ENCODE measurements at places on chromosomes 11 and 22.

- no peak for DNase-seq
Measured at GRCh38 chr11:115759622-115760460, 255.6 kb upstream of the CADM1 start.

GRCh38 chr11:120236169-120237107 is 3.5 kb upstream of the POU2F3 start:
- DNase-seq, result no peak

DNA sequence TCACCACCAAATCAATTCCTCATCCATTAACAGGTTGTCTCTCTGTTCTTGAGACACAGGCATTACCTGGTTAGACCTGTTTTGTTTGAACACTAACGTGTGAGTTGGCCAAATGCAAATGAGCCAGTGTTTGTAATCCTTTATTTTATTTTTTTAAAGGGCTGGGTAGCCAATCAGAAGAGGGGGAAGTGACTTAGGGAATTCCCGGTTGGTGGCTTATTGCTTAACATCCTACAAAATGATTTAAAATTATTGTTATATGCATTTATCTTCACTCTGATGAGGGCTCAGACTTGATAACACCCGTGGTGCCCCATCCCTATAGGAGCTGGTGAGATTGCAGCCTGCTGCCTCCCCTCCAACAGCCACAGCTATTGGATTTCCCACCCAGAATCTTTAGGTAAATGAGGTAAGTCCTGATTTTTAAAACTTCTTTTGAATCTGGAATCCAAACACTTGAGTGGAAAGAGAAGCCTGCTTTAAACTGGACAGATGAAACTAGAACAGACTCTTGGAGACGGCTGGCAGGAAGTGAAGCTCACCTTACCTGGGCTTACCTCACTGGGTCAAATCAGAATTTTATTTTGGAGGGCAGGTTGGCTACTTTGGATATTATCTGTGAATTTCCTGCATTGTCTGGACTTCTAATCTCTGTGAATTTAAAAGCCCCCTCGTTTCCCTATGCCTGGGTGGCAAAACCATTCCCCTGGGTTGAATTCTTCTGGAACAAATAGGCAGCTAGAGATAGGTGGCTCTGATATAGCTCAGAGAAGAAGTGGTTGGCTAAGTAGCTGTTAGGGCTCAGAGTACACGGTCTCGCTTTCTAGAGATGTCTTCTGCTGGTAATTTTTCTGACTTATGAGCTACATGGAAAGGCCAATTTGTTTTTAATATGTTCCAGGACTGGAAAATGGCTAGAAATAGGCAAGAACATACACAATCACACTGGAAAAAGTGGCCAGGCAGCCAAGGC is at the start of gene EHF:
Gene EHF (plus strand): TSS at position 274 of the 973 bp plus-strand sequence. CDS start 21,538 bp downstream, outside the sequence.
- no peak for DNase-seq

GRCh38 chr11:93279851-93280347 is 50.6 kb upstream of the DEUP1 start:
- DNase-seq, result no peak

- peak; percentile 81 for DNase-seq
Measured at GRCh38 chr22:23306438-23306921, 126.2 kb downstream of the BCR start.

DNA sequence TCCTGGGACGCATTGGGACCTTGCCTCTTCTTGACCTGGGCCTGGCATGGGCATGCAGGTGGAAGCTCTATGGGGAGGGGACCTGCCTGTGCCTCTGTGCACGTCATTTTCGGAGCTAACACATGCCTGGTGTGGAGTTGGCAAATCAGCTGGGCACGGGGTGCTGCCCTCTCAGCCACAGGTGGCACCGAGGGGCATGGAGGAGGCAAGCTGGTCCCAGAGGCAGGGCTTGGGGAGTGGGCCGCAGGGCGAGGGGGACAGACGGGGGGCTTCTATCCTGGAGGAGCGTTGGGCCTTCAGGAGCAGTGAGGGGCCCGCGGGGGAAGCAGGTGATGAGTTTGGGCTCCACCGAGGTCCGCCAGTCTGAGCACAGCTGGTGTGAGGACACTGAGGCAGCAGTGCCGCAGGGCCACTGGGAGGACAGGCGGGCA is 362.0 kb downstream of the TBC1D22A start:
- DNase-seq, result no peak

- no peak for DNase-seq
Measured at GRCh38 chr22:37137131-37137530, 12.6 kb downstream of the IL2RB start.

DNA sequence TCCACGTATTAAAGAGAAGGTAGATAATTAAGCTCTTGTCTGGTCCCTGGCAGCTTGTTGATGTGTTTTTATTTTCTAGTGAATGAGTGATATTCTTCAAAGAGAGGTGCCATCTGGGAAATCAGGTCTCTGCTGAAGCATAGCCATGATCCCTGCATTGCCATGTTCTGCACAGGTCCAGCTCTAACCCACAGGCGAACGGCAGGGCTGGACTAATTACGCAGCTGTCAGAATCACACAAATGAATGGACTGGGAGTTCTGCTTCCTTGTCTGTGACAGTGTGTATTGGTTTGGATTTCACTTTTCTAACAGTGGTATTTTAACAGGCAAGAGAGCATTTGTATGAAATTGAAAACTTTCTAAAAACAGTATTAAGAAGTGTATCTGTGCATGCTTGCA is 235.6 kb downstream of the FAT3 start:
- no peak for DNase-seq

DNA sequence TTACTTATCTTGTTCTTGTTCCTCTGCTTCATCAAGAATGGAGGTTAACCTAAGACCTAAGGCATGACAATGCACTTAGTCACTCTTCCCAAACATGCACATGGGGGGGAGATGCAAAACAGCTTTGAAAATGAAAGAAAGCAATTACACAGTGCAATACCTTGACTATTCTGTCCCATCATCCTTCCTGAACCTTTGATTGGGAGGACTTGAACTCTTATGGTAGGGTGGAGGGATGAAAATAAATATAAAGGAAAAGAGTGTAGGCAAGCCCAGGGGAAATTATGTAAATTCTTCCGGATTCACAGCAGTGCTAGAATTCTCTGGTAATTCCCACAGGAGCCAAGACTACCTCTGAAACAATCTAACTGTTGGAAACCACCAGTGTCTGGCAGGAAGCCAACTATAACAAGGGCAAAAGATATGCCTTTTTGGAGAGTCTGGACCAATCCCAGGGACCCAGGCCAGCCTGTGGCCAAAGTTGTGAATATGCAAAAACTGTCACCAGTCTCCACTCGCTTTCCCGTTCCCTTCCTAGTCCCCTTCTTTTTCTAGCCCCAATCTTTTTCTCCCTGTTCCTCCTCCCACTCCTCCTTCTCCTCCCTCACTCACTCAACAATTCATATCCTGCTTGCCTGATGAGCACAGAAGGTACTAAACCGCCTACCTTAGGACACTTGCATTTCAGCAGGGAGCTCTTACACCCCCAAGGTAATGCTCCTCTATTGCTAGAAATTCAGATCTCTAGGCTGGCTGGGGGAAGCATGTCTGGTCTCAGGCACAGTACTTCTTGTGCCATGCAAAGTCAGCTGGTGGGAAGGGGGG is 2.5 kb upstream of the RCN1 start:
- DNase-seq, result peak; percentile 90

DNA sequence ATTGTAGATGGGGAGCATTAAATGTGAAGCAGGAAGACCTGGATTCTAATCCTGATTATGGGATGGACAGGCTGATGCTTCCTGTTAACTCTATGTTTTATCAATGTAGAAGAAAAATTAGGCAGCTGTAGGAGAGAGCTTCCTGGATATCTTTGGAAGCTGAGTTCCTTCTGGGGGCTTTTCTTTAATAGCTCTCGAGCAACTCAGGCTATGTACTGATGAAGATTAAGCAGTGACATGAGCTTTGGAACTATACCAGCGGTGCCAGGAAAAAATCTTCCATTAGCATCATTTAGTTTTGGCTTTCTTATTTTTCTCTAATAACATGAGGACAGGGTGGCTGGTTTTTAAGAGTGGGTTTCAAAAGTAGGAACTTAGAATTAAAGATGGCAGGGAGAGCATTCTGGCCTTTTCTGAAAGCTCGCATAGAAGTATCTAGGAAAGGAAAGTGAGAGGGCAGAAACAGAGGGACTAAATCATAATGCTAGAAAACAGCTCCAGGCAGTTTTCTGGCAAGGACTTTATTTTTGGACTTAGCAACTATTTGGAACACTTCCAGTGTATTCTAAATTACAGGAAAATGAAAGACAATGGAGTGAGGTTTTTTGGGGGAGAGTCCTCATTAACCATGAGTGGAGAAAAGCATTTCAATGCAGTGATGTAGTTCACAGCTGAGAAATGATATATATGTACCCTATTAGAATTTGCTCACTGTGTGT is 69.2 kb upstream of the RRM1 start:
- DNase-seq, result peak; percentile 25

- DNase-seq, result peak; percentile 14
Measured at GRCh38 chr11:103434073-103434411, 324.8 kb downstream of the DYNC2H1 start.

- peak; percentile 38 for DNase-seq
Measured at GRCh38 chr11:14904745-14905103, 12.7 kb upstream of the CYP2R1 start.

- no peak for DNase-seq
Measured at GRCh38 chr11:20909995-20910726, 240.8 kb downstream of the NELL1 start.

- no peak for DNase-seq
Measured at GRCh38 chr11:1487091-1487850, 692 bp upstream of the MOB2 start.

DNA sequence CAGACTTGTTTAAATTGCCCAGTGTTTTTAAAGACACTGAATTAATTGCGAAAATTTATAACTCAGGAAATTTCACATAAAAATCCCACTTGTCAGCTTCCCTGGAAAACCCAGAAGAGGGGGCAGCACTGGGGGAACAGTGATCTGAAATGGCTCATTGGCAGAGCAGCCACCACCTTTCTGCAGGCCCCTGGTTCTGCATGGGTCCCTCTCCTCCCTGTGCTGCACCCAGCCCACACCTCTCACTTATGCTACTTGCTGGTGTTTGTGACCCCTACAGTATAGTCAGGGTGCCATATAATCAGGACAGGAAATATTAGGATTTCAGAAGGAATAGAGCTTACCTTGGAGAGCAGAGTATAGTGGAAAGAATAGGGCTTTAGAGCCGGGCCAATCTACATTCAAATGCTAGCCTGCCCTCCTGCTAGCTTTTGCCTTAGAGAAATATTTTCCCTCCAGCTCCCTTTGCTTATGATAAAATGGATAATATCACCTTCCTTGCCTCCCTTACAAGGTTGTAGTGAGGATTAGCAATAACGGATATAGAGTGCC is 28.5 kb upstream of the C11orf96 start:
- no peak for DNase-seq

DNA sequence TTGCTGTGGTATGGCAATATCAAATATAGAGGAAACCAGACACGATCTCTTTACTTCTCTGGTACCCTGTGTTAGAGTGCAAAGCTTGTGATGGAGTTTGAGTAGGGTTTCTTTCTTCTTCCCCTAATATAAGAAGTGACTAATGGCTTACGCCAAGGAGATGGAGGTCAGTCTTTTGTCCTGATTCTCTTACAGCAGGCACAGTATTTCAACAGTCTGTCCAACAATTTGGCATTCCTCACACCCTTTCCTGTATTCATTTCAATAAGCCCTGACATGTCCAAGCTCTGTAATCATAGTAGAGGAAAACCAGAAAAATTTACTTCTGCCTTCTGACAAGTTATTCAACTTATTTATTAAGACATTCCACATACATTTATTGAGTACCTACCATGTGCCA is 546.2 kb downstream of the TMEM135 start:
- DNase-seq, result no peak

- DNase-seq, result no peak
Measured at GRCh38 chr11:123510579-123510905, 80.5 kb downstream of the GRAMD1B start.

GRCh38 chr11:92152245-92152644 is 72.4 kb upstream of the FAT3 start:
- no peak for DNase-seq

- DNase-seq, result no peak
Measured at GRCh38 chr22:50221410-50222300, 20.8 kb downstream of the SELENOO start.

- no peak for DNase-seq
Measured at GRCh38 chr11:105858841-105859240, 163.2 kb downstream of the MSANTD4 start.

- DNase-seq, result peak; percentile 64
Measured at GRCh38 chr11:7573193-7573557, 59.4 kb downstream of the PPFIBP2 start.

GRCh38 chr11:6225024-6225423 is 9.4 kb downstream of the FHIP1B start:
- DNase-seq, result no peak

- no peak for DNase-seq
Measured at GRCh38 chr22:27483095-27483785, 318.3 kb downstream of the MN1 start.

GRCh38 chr11:23732026-23732425 is 764.8 kb upstream of the LUZP2 start:
- DNase-seq, result peak; percentile 65

- peak; percentile 64 for DNase-seq
Measured at GRCh38 chr11:122646549-122647340, 8.8 kb upstream of the UBASH3B start.

DNA sequence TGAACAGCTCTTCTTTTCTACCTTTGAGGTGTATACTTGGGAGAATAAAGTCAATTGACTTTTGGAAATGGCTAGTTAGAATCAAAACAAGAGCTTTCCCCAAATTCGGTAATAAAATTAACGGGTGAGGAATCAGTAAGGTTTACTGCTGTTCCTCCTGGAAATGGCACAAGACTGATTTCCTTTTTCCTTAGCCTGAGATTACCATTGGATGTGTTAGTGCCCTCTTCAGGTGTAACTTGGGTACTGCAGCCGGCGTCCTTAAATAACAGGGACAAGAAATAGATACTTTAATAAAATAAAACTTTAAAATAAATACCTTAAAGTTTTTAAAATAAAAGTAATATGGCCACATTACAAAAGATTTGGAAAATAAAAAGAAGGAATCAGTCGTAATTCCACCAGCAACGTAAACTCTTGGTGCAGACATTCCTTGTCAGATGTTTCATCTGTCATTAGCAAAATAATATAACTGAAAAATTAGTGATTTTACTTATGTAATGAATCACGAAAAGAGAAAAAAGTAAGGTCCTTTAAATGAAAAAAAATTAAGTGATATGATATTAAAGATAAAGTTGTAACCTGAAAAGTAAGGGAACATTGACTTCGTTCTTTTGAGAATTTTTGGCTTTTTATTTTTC is 29.7 kb downstream of the ZFTA start:
- DNase-seq, result peak; percentile 81

- no peak for DNase-seq
Measured at GRCh38 chr11:535210-535518, 212 bp downstream of the HRAS start.

GRCh38 chr22:46665751-46666280 is 45.6 kb downstream of the GRAMD4 start:
- DNase-seq, result no peak

DNA sequence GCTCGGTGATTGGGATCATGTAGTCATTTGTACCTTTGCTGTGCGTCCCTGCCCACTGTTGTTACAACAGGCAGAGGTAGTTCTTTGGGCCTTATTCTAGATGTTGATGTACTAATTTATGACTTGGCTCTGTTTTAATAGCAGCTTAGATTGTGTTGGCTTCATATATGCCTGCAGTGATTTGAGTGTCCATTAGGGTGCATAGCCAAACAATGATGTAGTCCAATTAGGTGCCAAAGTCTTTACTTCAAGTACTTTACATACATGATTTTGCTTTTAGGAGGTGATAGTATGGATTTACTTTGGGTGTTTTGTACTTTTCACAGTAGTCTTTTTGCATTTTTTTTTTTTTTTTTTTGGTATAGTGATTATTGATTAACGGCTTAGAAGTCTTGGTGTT is 46.4 kb downstream of the PPP6R3 start:
- DNase-seq, result no peak

GRCh38 chr11:6362185-6362872 is 27.9 kb upstream of the SMPD1 start:
- no peak for DNase-seq

GRCh38 chr11:68338051-68338780 is 25.8 kb downstream of the LRP5 start:
- peak; percentile 57 for DNase-seq
